ENCODE measurements at places on chromosomes 6 and 20.

DNA sequence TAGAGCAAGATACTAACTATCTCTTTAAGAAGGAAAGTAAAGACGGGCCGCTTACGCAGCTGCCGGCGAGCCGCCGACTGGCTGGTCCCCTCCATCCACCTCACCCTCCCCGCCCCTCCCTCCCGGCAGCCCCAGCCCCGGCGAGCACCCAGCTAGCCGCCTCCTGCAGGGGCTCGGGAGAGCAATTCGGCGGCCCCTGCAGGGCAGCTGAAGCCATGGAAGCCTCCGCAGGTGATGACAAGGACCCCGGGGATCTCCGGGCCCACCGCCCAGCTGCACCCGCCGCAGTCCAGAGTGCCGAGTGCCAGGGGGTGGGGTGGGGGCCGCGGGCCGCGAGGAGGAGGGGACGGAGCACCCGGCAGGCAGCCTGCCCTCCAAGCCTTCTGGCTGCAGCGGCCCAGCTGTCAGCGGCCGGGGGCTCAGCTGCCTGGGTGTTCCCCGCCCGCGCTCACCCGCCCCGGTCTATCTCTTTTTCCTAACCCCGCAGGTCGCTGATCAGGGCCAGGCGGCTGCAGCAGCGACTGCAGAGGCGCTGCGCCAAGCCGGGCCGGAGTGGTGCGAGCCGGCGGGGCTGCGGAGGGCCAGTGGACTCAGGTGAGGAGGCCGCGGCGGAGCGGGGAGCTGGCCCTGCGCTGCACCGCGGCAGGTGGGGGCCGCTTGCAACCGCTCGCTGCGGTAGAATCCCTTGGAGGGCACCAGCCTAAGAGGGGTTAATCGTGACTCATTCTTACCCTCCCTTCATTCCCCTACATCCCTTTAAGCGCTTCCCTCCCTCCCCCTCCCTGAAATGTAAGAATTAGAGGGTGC lies at the start of gene SNPH:
SNPH (plus strand) TSS at position 128 of the 807 bp plus-strand sequence. CDS start 29,946 bp downstream, outside the sequence.
- no peak for DNase-seq

DNA sequence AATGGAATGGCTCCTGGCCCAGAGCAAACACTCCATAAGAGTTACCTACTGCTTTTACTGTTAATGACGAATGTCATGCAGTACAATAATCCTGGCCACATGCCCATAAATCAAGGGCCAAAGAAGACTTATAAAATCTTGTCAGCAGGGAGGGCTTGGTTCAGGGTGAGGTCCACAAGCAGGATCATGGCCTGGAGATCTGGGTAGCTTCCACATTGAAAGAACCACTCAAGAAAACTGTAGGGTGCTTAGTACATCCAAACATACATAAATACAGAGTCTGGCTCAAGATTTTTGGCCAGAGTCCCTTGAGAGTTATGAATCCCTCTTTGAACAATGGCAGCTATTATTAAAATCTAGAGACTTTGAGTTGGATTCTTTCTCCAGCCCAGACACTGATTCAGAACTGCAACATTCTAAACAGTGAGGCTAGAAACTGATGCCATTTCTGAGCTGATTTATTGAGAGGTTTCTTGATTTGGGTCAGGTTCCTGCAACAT lies 188.7 kb downstream of the CDC5L start:
- no peak for DNase-seq

DNA sequence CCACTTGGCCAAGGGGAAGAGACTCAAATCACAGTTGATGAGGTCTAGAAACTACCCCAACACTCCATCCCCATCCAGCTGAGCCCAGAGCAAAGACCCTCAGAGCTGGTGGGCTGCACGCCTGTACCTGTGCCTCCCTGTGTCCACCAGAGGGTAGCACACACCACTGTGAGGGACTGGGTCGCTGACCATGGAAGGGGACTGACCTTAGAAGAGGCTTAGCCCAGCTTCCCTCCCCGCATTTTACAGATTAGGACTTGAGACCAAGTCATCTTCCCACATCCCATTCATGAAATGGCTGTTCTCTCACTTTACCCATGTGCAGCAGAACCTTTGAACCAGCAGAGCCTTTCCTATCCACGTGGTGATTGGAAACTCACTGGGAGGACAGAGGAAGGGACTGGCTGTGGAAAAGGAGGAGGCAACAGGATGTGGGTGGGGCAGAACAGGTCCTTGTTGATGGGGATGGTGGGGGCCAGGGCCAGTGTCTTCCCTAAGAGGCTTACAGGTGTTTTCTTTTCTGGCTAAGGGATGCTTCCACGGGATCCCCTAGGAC lies 44.3 kb downstream of the CPXM1 start:
- DNase-seq, result no peak

GRCh38 chr20:61072398-61072797 lies 179.7 kb upstream of the CDH4 start:
- no peak for DNase-seq

- no peak for DNase-seq
Measured at GRCh38 chr6:112912416-112913101, 565.4 kb downstream of the RFPL4B start.

DNA sequence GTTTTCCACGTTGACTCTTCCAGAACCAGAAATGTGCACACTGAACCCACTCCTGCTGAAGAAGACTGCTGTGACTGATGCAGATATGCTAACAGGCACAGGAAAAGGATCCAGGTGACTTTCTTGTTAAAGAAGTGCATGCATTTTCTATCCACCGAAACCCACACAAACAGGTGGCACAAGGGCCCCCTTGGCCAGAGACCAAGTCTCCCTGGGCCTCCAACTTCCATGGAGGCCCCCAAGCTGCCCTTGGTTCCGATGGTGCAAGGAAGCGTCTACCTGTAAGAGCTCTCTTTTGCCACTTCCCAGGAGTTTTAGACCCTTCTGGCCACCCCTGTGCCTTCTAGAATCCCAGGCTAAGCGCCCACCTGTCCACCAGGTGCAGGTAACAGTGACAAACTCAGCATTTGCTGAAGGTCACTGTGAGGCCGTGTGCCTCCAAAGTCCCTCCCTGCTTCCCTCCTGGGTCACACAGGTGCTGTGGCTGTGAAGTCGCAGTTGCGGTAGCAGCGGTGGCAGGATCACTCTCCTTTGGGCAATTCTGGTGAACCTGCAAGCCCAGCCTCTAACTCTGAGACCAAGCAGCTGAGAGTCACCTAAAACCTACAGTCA lies 134.8 kb downstream of the PXDC1 start:
- DNase-seq, result no peak

DNA sequence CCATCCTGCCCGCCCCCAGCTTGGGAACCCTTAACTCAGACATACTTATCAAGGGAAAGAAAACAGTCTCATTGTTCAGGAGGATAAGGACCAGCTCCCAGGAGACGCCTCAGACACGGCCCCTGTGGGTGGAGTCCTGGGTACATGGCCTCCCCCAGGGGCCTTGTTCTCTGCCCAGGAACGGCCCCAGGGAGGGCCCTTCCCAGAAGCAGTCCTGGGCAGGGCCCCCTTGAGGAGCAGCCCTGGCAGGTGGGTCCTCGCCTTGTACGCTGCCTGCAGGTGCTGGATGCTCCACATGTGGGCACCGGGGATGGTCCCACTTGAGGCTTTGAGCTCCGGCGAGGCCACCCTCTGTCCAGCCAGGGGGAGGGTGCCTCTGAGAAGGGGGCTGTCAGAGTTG lies 4.5 kb upstream of the GATA5 start:
- no peak for DNase-seq

GRCh38 chr6:3561725-3562124 lies 104.9 kb upstream of the SLC22A23 start:
- DNase-seq, result no peak

GRCh38 chr6:157287923-157288322 lies 35.4 kb downstream of the TMEM242 start:
- no peak for DNase-seq

DNA sequence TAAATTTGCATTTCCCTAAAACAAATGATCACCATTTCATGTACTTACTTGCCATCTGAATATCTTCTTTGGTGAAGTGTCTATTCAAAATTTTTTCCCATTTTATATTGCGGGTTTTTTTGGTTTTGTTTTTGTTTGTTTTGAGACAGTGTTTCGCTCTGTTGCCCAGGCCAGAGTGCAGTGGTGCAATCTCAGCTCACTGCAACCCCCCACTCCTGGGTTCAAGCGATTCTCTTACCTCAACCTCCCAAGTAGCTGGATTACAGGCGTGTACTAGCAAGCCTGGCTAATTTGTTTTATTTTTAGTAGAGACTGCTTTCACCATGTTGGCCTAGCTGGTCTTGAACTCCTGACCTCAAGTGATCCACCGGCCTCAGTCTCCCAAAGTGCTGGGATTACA lies 9.1 kb upstream of the REPS1 start:
- DNase-seq, result no peak

GRCh38 chr6:16749516-16750485 lies 11.5 kb downstream of the ATXN1 start:
- DNase-seq, result no peak

- DNase-seq, result no peak
Measured at GRCh38 chr6:104601131-104601651, 258.5 kb downstream of the HACE1 start.

DNA sequence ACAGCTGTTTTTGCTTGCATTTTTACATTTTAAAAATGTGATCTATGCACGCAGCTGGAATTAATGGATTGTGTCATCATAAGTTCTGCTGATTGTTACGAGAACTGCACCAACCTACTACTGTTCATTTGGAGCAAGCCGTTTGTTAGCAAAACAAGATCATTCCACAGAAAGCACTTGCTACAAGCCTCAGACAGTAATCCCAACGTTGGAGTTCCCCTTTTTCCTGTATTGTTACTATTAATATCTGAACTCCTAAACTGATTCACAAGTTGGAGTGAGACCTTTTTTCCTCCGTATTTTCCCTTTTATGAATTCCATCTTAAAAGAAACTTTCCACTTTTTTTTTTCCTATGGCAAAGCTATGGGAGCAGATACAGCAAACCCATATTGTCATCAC lies 3.5 kb downstream of the TENT5A start:
- no peak for DNase-seq

GRCh38 chr20:3784216-3784853 lies 2.2 kb downstream of the CENPB start:
- no peak for DNase-seq

GRCh38 chr6:129730477-129731165 lies 20.6 kb upstream of the ARHGAP18 start:
- DNase-seq, result no peak

GRCh38 chr6:156729248-156729647 lies 47.9 kb upstream of the ARID1B start:
- no peak for DNase-seq

- no peak for DNase-seq
Measured at GRCh38 chr6:1242446-1242845, 69.5 kb upstream of the FOXQ1 start.

DNA sequence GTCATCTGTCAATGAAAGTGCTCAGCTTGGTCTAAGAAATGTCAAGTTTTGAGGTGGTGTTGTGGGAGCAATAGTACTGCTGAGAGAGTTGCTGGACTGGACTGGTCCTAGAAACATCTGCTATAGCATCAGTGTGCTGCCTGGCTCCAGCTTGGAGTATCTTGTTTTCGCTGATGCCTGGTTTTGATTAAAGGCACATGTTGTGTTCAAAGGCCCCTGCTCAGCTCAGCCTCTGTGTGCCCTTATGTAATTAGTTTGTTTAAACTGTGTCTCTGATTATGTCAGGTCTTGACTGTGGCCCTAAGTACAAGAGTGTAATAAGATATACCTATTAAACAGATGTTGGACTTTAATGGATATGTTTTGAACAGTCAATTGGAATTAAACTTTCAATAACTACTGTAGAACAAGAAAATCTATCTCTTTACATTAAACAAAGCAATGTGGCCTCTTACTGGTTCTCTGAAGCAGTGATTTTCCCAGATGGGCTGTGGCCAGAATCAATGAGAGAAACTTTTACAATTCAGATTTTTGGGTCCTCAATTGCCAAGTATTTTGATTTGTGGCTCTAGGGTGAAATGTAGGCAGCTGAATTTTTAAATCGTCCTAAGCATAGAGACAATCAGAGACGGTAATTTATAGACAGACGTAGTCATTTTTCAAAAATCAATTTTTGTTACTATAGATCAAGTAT lies 668.2 kb downstream of the DHX35 start:
- no peak for DNase-seq
